Body of pancreas (tissue), 4 donors: ENCODE measurements at places on chromosomes 1 and 21. TPM values are rescaled to one million over a fixed set of nuclear protein-coding genes. Genes with fewer than 3 reads are reported as not detected.

- DNase-seq, result peak; percentile 41
Measured at GRCh38 chr21:43766734-43767497, 9.2 kb downstream of the CSTB start.

- no peak for DNase-seq
Measured at GRCh38 chr21:38142224-38142623, 114.6 kb upstream of the KCNJ15 start.

DNA sequence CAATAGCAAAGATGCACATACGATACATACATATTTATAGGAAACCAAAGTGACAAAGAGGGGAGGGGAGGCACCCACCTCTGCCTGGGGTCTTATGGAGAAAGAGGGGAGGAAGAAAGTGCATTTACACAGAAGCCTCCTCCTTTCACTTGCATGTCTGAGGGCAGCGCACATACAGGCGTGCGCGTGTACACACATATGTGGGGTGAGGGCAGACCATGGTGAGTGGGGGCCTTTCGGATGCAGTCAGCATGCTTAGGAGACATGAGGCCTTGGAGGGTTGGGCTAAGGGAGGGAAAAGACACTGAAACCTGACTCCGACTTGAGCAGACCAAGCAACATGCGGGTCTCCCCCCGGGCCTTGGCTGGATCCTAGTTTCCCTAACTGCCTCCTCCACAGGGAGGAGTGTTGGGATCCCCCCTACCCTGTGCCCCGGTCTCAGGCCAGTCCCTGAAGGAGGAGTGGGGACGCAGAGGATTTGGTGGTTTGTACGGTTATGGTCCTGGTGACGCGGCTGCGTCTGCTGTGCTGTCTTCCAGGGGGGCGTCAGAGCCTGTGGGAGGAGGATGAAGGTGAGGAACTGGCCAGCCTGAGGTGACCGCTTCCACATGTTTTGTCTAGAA is 15.2 kb downstream of the LRRC71 start:
- no peak for DNase-seq

Gene PROK1
- total RNA-seq, result 0.26 TPM

Gene KIAA1614
- total RNA-seq, result 4.3 TPM

Gene BARHL2
- total RNA-seq, result not detected

Gene TDRD5
- total RNA-seq, result not detected
